ENCODE measurements at places on chromosomes 11 and 22.

- no peak for DNase-seq
Observed at GRCh38 chr11:31820438-31820818, 9.3 kb upstream of the PAX6 start.

GRCh38 chr11:82981852-82982251 lies 80.3 kb downstream of the DDIAS start:
- DNase-seq: no peak

DNA sequence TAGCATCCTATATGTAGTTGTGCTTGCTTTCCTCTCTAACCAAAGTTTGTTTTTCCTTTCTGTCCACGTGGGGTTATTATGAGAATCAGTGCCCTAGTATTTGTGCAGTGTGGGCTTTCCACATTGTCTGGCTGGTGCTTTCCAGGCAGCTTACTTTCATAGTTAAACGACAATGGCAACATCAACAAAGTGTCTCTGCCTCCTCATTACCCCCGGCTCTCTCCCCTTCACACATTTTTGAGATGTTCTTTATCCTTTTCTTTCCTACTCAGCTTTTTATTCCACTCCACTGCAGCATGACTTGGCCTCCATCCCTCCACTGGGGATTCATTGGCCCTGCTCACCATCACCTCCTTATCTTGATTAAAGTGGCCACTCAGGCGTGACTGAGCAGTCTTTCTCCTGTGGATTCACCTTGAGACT lies 19.1 kb downstream of the SPECC1L start:
- DNase-seq: no peak

DNA sequence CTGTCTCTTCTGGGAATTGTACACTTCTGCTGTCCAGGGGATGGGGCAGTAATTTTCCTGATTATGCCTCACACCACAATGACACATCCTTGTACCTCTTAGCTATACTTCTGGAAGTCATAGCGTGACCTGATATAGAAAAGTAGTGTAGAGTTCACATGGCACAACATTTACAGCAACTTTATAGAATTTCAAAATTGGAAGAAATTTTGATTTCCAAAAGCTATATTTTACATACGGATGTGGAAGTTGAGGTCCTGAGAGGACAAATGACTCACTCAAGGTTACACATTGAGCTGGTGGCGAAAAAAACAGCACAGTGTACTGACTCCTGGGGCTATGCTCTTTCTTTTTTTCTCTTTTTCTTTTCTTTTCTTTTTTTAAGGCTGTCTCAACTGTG lies 6.3 kb upstream of the CYP2R1 start:
- peak; percentile 23 for DNase-seq

- DNase-seq: no peak
Observed at GRCh38 chr11:73862986-73863385, 13.7 kb downstream of the COA4 start.

DNA sequence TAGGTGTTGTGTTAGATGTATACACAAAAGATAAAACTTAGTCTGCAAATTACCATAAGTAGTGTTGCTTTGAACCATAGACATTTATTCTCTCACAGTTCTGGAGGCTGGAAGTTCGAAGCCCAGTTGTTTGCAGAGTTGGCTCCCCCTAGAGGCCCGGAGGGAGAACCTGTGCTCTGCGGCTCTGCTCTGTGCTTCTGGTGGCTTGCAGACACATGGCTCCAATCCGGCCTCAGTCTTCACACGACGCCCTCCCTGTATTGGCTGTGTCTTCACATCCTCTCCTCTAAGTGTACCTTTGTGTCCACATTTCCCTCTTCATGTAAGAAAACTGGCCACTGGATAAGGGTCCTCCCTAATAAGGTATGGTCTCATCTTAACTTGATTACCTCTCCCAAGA lies 128.4 kb downstream of the OPCML start:
- peak; percentile 3 for DNase-seq

GRCh38 chr22:17787716-17788330 lies 13.6 kb upstream of the BID start:
- DNase-seq: peak; percentile 85

- no peak for DNase-seq
Observed at GRCh38 chr11:116119158-116119557, 614.9 kb upstream of the CADM1 start.

DNA sequence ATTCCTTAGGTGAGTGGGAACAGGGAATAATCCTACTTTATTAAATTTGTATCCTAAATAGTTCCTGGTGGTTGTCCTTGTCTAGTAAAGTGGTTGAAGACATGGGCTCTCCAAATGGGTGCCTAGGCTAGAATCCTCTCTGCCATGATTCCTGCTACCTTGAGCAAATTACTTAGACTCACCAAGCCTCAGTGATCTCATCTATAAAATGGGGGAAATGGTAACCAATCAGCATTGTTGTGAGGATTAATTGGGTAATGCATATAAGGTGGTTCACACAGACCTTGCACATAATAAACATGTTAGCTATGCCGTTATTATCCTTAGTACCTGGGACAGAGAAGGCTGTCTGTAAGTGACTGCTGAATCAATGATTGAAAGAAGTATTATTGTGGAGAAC lies 109.9 kb downstream of the FAR1 start:
- DNase-seq: no peak

- no peak for DNase-seq
Observed at GRCh38 chr22:27593378-27593777, 208.2 kb downstream of the MN1 start.

DNA sequence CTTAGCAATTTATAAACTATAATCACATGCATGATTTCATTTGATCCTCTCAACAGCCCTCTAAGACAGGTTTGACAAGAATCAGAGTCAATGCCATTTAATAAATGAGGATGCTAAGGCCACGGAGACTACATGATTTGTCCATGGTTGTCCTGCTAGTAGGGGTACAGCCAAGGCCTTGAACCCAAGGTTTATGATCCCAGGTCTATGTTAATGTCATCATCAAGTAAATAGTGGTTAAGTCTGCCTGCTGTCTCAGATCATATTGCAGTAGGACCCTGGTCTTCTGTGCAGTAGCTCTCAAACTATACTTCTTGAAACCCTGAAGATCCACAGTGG lies 17.7 kb upstream of the SYTL2 start:
- DNase-seq: no peak

DNA sequence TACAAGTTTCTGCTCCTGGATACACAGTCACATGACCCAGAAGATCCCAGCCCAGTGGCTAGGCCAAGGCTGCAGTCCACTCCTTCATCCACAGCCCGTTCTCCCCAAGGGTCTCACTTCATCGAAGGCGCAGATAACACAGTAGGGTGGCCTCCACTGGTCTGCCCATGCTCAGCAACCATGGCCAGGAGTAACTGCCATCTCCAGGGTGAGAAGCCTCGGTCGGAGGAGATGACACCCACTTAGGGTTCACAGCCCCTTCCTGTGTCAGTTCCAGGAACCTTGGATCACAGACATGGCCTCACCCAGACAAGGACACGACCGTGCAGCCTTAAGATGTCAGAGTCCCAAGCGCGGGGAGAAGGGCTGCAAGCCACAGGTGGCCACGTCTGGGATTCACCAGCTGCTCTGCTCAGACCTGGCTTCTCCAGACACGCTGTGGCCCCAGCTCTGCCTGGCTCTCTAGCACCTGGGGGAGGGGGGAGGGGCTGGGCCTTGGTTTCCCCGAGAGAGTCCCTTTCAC lies 2.6 kb downstream of the BET1L start:
- DNase-seq: no peak

DNA sequence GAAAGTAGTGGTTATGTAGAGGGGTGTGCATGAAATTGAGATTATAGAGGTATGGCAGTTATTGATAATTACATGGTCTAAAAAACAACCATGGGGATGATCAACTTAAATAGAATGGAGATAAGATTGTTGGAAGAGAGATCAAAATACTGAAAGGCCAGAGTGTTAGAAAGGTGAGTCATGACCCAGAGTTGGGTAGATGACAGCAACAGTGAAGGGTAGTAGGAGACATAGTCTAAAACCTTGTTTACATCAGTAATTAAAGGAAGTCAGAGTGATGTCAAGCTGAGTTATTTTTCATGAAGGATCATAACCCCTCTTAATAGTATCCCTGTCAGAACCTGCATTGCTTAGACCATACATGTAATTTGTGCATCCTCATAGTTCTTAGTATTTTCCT lies 110.9 kb downstream of the ELP4 start:
- no peak for DNase-seq

DNA sequence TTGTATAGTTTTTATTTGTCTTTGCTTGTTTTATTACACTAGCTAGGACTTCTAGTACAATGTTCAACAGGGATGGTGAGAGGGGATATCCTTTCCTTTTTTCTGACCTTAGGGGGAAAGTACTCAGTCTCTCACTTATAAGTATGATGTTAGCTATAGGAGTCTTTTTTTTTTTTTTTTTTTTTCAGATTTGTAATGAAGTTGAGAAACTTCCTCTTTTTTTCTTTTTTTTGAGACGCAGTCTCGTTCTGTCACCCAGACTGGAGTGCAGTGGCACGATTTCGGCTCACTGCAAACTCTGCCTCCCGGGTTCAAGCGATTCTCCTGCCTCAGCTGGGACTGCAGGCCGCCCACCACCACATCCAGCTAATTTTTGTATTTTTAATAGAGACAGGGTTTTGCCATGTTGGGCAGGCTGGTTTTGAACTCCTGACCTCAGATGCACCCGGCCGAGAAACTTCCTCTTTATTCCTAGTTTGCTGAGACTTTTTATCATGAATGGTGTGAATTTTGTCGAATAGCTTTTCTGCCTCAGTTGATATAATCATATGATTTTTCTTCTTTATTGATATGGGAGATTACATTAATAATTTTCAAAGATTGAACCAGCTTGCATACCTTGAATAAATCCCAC lies 10.9 kb downstream of the TRIM22 start:
- DNase-seq: peak; percentile 78

- DNase-seq: no peak
Observed at GRCh38 chr22:48957311-48957986, 870.2 kb downstream of the BRD1 start.

- no peak for DNase-seq
Observed at GRCh38 chr22:44672632-44673031, 29.4 kb upstream of the PRR5 start.

DNA sequence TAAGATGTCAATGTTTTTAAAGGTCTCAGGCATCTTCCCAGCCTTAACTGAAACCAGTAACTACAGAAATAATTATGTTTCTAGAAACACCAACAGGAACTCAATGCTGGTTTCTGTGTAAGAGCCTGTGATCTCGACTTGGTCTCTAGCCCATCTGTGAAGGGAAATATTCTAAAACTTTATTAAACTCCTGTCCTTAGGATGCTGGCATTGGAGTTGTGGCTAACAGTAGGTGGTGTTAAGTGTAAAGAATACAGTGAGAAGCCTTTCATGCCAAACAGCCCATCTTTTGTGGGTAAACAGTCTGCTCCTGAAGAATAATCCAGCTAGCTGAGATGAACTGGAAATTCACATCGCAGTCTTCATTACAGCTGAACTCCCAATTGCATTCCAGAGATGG lies 133.2 kb downstream of the ADAMTS15 start:
- DNase-seq: no peak

GRCh38 chr11:73957654-73958361 lies 7.0 kb downstream of the DNAJB13 start:
- DNase-seq: no peak

- no peak for DNase-seq
Observed at GRCh38 chr11:28924004-28924403, 815.8 kb downstream of the METTL15 start.

DNA sequence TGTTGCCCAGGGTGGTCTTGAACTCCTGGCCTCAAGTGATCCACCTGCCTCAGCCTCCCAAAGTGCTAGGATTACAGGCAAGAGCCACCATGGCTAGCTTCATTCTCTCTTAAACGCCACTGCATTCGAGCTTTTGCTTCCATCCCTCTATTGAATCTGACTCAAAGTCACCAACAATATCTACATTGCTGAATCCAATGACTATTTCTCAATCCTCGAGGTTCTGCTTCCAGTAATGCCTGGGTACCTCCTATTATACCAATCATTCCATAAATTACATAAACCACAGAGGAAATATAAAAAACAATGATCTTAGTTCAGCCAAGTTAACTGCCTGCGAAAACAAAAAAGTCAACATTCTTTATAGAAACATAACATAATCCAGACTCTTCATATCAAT lies 11.9 kb upstream of the NXF1 start:
- DNase-seq: no peak

GRCh38 chr22:48576333-48577013 lies 1251.2 kb downstream of the BRD1 start:
- no peak for DNase-seq

- DNase-seq: peak; percentile 83
Observed at GRCh38 chr22:29733362-29734201, 13.8 kb downstream of the CABP7 start.

DNA sequence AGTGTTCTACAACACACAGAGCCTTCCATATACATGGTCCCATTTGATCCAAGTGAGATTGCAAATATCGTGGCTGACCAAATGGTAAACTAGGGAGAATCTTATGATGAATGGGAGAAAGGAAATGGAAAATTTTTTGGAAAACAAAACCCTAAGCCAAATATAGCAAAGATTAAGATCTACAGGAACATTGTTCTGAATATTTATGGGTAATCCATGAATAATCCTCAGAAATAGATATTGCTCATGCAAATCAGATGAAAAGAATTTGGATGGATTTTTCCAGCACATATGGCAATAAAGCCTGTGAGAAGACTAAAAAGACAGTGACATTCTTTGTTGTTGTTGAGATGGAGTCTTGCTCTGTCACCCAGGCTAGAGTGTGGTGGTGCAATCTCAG lies 21.7 kb upstream of the PRDM10 start:
- DNase-seq: no peak

GRCh38 chr11:19768815-19769214 lies 56.2 kb downstream of the NAV2 start:
- DNase-seq: no peak

DNA sequence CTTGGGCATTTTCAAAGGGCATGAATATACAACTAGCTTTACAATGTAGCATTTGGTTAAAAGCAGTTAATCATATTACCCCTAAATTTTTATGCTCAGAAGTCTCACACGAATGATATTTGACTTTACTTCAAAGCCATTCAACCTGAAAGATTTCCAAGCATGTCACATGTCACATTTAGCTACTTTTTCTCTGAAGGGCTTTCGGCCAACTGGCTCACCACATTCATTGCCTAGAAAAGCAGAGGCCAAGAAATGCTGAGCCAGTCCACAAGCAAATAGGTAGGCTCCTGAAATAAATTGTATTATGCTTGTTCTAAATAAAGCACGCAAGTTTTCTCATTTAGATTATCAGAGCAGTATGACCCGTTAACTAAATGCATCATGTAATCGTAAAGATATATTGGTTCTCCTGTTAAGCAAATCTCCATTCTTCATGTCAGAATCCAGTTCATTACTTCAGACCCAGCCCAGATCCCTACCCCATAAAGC lies 30.6 kb downstream of the PAX6 start:
- no peak for DNase-seq

GRCh38 chr11:30956751-30957150 lies 370.6 kb upstream of the MPPED2 start:
- DNase-seq: no peak

GRCh38 chr22:40588726-40589125 lies 47.8 kb downstream of the MRTFA start:
- DNase-seq: peak; percentile 2
